ENCODE measurements at places on chromosomes 2 and 18. TPM values are rescaled to one million over a fixed set of nuclear protein-coding genes. Genes with fewer than 3 reads are reported as not detected.

GNAL gene
- total RNA-seq, result 1.2 TPM

CRYGC gene
- total RNA-seq, result not detected

BCL11A gene
- total RNA-seq, result not detected

IRS1 gene
- 0.21 TPM for total RNA-seq

DNA sequence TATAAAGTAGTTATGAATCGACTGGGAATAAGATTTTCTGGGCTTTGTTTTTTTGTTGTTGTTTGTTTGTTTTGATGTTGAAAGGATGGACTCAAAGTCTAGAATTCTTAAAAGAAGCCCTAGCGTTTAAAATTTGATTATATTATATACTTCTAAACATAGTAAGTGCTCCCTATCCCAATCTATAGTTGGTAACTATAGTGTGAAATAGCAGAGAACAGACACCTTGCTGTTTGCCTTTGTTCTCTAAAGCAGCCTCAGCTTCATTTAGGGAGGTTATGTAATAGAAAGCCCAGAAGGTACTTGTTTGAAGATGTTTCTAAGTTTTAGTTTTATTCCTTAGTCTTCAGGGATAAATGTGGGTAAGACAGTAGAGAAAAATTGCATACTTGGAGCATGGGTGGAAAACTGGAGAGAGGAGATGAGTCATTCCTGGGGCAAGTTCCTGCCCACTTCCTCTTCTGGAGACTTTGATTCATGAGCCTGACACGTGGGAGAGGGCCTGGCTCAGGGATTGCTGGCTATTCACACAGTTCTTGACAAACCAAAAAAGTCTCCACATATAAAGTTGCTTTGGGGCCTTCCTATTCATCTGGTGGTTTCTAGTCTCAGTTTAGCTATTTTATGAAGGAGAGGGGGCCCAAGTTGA, 131.9 kb downstream of the MYO1B start:
- no peak overlapping the region for H3K4me3 ChIP-seq
- H3K27me3 ChIP-seq, result peaks cover 41% of the 10 kb centered on the region
- H3K36me3 ChIP-seq, result no peaks in the 10 kb centered on the region
- H3K27ac ChIP-seq, result no peak overlapping the region

- no peak for DNase-seq
- H3K4me3 ChIP-seq, result no peak overlapping the region
- H3K27ac ChIP-seq, result no peak overlapping the region
- H3K27me3 ChIP-seq, result peaks cover 34% of the 10 kb centered on the region
These were observed 71.3 kb downstream of the MRO start for GRCh38 chr18:50748243-50749229.

DNA sequence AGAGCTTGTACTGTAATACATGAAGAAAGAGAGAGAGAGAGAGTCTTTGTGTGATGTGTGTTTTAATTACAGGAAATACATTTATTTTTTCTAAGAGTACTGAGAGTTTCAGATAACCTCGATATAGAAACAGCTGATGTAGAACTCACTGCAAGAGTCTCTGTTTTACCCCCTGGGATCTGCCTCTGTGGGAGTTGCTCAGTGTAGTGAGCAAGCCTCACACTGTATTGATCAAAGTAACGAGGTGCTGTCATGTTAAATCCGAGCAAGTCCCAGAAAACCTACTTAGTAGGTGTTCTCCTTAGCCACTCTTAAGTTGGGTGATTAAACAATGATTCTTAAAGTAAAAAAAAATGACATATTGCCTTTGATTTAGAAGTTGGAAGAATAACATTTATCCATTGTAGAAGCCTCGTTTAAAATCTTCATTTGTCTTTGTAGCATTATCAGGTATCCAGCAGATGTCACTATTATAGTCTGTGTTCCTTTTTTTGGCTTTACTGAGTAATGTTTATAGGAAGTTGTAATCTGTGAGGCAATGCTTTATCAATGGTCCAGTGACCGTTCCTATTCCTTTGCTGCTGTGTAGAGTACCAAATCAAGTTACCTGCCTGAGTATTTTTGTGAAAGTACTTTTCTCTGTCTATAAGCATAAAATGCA, 219.0 kb downstream of the MYO3B start:
- H3K4me1 ChIP-seq, result no peaks in the 10 kb centered on the region
- DNase-seq, result no peak
- H3K4me3 ChIP-seq, result no peak overlapping the region
- no peak overlapping the region for H3K27ac ChIP-seq

DNA sequence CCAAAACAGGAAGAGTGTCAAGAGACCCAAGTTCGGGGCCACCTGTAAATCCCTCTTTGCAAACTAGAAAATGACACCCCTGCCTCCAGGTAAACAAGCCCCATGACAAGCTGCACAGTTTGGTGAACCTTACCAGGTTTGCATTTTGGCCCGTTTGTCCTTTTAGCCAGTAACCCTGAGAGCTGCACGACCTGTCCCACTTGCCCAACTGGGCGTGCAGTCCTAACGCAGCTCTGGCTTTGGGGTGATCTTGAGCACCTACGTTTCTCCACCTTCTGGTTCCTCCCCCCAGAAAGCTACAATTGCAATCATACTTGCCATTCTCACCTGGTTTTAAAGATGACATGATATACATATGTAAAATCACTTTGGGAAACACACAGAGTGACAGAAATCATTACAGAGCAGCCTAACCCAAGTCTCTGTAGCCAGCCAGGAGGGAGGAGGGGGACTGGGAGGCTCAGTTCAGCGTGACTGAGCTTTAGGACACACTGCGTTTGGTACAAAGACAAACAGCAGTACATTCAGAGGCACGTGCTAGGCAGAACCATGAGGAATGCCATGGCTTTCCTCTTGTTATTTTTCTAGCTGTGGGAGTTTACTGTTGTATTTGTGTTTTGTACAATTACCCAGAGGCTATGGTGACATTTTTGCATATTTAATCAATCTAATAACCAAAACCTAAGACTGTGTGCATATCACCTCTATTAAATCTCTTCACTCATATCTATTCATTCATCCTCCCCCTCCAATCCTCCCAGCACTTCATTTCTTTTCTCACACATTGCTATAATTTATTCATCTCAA, 304.0 kb downstream of the IRS1 start:
- no peak for DNase-seq
- no peaks in the 10 kb centered on the region for H3K27me3 ChIP-seq
- no peak overlapping the region for H3K4me3 ChIP-seq
- H3K27ac ChIP-seq, result no peak overlapping the region
- H3K36me3 ChIP-seq, result no peaks in the 10 kb centered on the region

- H3K27ac ChIP-seq, result peak overlapping the region; percentile 56
- peak overlapping the region; percentile 8 for H3K4me3 ChIP-seq
- peaks cover 40% of the 10 kb centered on the region for H3K4me1 ChIP-seq
- DNase-seq, result no peak
- no peaks in the 10 kb centered on the region for H3K36me3 ChIP-seq
These were observed 15.5 kb downstream of the KLF7 start for GRCh38 chr2:207150284-207150683.

- H3K36me3 ChIP-seq, result no peaks in the 10 kb centered on the region
- H3K4me3 ChIP-seq, result no peak overlapping the region
- no peaks in the 10 kb centered on the region for H3K4me1 ChIP-seq
- no peak for DNase-seq
- no peak overlapping the region for H3K27ac ChIP-seq
- no peaks in the 10 kb centered on the region for H3K27me3 ChIP-seq
These were observed 241.2 kb downstream of the SEPTIN10 start for GRCh38 chr2:109372614-109373013.

- H3K27me3 ChIP-seq, result peaks cover 10% of the 10 kb centered on the region
- no peaks in the 10 kb centered on the region for H3K4me1 ChIP-seq
- H3K27ac ChIP-seq, result no peak overlapping the region
- H3K4me3 ChIP-seq, result no peak overlapping the region
- DNase-seq, result no peak
These were observed 27.8 kb upstream of the KCNF1 start for GRCh38 chr2:10883801-10884478.

DNA sequence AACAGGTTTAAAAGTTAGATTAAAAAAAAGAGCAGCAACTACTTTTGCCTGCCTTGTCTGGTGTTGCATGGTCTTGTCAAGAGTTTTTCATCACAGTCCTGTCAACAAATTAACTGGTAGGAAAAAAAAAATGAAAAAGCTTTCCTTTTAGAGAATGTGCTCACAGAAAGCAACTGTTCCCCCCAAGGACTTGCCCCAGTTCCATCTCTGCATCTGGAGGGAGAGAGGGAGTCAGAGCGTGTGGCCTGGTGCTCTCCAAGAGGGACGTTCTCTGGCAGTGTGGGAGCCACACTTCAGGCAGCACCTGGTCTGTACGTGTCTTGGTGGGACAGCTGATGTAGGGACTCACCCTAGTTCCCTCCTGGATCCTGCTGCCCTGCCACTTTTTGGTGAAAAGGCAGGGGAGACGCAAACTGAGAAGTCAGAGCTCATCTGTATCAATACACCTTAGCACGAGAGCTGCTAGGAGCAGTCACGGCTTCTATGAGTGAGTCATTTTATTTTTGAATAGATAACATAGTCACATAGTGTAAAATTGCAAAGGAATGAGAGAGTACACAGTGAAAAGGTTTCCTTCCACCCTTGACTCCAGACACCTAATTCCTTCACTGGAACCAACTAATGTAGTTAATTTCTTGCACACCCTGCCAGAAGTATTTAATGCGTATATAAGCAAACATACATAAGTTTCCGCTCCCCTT, 172.5 kb upstream of the MGAT5 start:
- H3K27ac ChIP-seq, result no peak overlapping the region
- H3K27me3 ChIP-seq, result peaks cover 33% of the 10 kb centered on the region
- DNase-seq, result no peak
- no peaks in the 10 kb centered on the region for H3K36me3 ChIP-seq
- H3K4me3 ChIP-seq, result no peak overlapping the region
- no peaks in the 10 kb centered on the region for H3K4me1 ChIP-seq

- H3K4me3 ChIP-seq, result peak overlapping the region; percentile 91
- peaks cover 4% of the 10 kb centered on the region for H3K36me3 ChIP-seq
- H3K27ac ChIP-seq, result no peak overlapping the region
These were observed 1.3 kb upstream of the VWA3B start for GRCh38 chr2:98085649-98086048.

- no peaks in the 10 kb centered on the region for H3K27me3 ChIP-seq
- H3K27ac ChIP-seq, result no peak overlapping the region
- no peak overlapping the region for H3K4me3 ChIP-seq
These were observed 42.6 kb downstream of the CYRIA start for GRCh38 chr2:16623031-16623430.

- no peak for DNase-seq
- no peak overlapping the region for H3K27ac ChIP-seq
- no peaks in the 10 kb centered on the region for H3K4me1 ChIP-seq
- H3K4me3 ChIP-seq, result no peak overlapping the region
These were observed 170.0 kb downstream of the TSN start for GRCh38 chr2:121925466-121925865.

DNA sequence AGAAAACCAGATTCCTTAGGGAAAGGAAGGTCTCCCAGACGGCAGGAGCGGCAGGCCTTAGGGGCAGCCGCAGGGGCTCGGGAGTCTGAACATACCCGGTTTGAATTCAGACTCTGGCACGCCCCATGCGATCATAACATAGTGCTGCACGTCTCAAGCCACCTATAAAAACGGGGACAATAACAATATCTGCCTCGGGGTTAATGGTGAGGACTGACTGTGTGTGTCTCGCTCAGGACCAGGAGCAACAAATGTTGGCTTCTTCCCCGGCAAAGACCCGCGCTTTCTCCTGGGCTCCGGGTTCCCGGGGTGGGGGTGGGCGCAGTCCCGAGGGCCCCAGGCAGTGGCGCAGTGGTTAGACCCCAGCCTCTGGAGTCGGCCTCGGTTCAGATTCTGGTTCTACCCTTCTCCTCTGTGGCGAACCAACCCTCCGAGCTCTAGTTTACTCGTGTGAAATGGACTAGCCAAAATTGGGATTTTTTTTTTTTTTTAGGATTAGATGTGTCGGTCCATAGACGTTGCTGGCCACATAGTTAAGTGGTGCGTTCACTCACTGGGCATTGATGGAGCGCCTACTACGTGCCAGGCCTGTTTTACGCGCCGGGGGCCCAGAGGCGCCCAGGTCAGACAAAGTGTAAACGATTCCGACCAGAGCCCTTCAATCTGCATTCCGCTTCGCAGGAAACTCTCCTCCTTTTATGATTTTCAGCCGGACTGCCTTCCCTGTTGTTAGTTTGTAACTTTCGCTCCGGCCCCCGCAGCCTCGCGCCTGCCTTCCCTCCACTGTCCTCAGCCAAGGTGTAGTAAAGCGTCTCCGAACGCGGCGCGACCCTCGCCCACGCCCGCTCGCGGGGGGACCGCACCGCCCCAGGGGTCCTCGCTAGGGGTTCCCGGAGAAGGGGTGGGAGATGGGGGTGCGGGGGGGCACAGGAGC, 820 bp upstream of the SH3BP4 start:
- no peaks in the 10 kb centered on the region for H3K4me1 ChIP-seq
- H3K27me3 ChIP-seq, result peaks cover 66% of the 10 kb centered on the region
- H3K4me3 ChIP-seq, result peak overlapping the region; percentile 69
- no peak overlapping the region for H3K27ac ChIP-seq

DNA sequence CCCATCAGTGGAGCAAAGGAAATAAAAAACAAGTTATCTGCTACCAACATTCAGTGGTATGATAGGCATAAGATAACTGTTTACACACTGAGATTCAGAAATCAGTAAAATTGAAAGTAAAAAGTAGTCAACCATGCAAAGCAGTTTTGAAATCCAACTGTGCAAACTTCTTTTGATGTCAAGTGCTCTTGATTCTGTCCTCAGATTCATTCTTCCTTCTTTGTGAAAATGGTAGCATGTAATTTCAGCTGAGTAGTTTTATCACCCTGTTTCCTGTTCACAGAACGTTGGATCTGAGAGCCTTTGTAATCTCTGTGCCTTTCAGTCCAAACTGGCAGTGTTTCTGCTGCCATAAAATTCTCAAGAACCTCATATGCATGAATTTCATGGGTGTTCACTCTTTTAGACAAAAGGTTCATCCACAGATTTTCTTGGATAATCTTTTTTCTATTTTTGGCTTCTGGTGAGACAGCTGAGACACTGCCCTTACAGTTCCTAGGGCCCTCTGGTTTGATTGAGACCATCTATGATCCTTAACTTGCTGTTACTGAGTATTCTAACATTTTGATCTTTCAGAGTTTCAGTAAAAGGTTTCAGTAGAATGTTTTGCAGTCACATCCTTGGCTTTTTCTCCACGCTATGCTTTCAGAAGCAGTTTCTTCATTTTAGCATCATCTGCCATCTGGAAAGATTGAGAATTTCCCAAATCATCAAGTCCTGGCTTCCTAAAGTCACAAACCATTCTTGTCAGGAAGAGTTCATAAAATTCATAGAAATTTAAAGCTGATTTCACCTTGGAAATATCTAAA, 272.3 kb upstream of the EPHA4 start:
- no peaks in the 10 kb centered on the region for H3K36me3 ChIP-seq
- no peak overlapping the region for H3K4me3 ChIP-seq
- no peak overlapping the region for H3K27ac ChIP-seq
- no peak for DNase-seq
- no peaks in the 10 kb centered on the region for H3K4me1 ChIP-seq

- DNase-seq, result no peak
- H3K4me3 ChIP-seq, result no peak overlapping the region
- H3K27ac ChIP-seq, result no peak overlapping the region
- H3K27me3 ChIP-seq, result no peaks in the 10 kb centered on the region
- peaks cover 6% of the 10 kb centered on the region for H3K36me3 ChIP-seq
- peaks cover 9% of the 10 kb centered on the region for H3K4me1 ChIP-seq
These were observed 43.2 kb downstream of the CYB5A start for GRCh38 chr18:74248595-74248994.
